ENCODE measurements at places on chromosomes 5 and 9.

DNA sequence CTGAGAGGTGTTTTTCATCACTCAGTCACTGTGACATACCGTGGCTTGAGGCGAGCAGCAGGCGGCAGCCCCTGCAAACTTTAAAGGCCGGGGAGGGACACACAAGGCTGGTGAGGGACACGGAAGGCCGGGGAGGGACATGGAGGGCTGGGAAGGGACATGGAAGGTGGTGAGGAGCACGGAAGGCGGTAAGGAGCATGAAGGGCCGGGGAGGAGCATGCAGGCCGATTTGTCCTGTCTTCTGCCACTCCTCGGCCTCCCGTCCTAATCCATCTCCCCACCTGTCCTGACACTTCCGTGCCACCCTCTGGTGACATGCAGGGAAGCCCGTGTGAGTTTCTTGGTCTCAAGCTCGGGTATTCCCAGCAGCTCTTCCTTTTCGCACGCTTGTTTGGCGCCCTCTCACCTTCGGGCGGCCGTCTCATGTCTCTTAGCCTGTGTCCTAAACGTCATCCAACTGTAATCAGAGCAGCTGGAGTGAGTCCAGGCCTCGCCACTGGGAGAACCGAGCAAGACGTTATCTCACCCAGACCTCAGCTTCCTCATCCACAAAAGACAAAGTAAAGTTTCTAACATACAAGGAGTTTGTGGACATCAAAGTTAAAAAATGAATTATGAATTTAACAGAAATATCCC, 126.5 kb downstream of the MRPL36 start:
- no peak for DNase-seq

GRCh38 chr5:158637039-158637438, 462.7 kb downstream of the EBF1 start:
- DNase-seq, result no peak

- DNase-seq, result no peak
These were observed 371.1 kb downstream of the SPOCK1 start for GRCh38 chr5:137128012-137128411.

GRCh38 chr5:172235132-172235780, 41.3 kb downstream of the EFCAB9 start:
- DNase-seq, result no peak

DNA sequence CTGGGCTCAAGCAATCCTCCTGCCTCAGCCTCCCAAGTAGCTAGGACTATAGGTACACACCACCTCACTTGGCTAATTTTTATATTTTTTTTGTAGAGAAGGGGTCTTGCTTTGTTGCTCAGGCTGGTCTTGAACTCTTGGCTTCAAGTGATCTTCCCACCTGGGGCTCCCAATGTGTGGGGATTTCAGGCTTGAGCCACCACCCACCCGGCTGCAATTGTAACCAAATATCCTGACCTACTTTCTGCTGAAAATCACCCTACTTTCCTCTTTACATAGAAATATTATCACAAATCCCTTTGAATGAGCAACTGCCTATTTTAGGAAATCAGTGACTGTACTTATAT, 59.6 kb upstream of the ZNF608 start:
- no peak for DNase-seq

DNA sequence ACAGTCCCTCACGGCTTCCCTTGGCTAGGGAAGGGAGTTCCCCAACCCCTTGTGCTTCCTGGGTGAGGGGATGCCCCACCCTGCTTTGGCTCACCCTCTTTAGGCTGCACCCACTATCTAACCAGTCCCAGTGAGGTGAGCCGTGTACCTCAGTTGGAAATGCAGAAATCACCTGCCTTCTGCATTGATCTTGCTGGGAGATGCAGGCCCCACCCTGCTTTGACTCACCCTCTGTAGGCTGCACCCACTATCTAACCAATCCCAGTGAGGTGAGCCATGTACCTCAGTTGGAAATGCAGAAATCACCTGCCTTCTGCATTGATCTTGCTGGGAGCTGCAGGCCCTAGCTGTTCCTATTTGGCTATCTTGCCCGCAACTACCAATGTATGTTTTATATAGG, 44.7 kb downstream of the CCL28 start:
- no peak for DNase-seq

DNA sequence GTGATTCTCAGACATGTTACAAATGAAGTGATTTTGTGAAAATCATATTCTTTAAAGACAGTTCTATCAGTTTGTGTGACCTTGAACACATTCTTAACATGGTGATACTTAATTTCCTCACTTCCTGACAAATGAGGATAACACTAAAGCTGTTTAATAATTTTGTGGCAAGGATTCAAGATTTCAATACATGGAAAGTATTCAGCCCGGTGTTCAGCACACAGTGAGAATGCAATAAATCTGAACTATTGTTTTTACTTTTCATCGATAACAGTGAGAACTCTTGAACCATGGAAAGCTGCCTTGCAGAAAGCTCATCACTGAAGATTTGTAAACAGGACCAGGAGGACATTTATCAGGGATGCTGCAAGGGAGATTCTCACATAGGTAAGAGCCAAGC, 57.1 kb upstream of the C5orf46 start:
- no peak for DNase-seq

GRCh38 chr9:95755421-95755730, 120.1 kb upstream of the ERCC6L2 start:
- no peak for DNase-seq

GRCh38 chr5:107704681-107705401, 34.1 kb upstream of the EFNA5 start:
- no peak for DNase-seq

GRCh38 chr5:83956386-83956785, 235.7 kb upstream of the HAPLN1 start:
- DNase-seq, result no peak

GRCh38 chr5:169100735-169101075, 200.2 kb downstream of the SLIT3 start:
- DNase-seq, result no peak

- DNase-seq, result no peak
These were observed 271.2 kb downstream of the SAXO1 start for GRCh38 chr9:18761742-18762300.

- DNase-seq, result no peak
These were observed 37.9 kb downstream of the ARHGEF28 start for GRCh38 chr5:73663860-73664240.

DNA sequence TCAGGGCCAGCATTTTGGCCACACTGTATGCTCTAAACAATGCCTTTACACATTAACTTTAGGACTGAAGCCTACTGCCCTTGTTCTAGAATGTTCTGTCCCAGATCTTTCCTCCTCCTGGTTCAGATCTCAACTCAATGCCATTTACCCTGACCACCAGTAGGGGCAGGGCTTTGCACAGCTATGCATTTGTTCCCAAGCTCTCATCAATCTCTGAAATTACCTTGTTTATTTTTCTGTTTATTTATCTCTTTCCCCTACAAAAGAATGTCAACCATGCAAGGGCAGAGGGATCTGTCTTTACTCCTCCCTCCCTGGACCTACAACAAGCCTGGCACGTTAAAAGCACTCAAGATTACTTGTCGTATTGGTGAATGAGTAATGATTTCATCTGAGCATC, 612.9 kb downstream of the BNC2 start:
- no peak for DNase-seq

DNA sequence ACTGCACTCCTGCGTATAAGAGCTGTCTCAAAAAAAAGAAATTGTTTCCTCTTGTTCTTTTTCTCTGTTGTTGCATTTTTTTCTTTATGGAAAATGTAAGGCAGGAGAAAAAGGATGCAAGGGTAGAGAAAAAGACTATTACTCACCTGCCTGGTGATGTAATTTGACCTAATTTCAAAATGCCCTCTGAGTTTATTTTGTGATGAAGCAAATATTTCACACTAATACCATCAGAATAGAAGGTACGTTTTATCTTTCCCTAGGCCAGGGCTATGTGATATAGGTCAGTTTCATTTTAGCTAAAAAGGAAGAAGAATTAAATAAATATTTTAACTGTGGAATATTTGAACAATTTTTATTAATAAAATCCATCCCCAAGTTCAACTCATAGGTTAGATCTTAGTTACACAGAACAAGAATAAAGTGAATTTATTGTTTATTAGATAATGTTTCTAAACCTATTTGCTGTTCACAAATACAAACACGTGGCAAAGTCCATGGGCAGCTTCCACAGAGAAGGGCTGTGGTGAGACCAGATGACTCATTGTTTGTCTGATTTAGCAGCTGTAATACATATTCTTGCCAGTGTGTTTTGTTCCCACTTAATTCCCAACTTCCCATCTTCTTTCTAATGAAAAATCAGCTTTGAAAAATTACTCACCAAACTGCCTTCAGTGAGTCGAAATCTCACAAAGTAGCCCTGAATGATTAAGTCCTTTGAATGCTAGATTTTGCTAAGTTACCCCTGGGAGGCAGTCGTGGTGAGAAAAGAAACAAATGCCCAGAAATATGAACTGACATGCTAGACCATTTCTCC, 52.8 kb upstream of the CCDC112 start:
- DNase-seq, result no peak

- no peak for DNase-seq
These were observed 29.7 kb downstream of the PWWP2A start for GRCh38 chr5:160089531-160089930.

DNA sequence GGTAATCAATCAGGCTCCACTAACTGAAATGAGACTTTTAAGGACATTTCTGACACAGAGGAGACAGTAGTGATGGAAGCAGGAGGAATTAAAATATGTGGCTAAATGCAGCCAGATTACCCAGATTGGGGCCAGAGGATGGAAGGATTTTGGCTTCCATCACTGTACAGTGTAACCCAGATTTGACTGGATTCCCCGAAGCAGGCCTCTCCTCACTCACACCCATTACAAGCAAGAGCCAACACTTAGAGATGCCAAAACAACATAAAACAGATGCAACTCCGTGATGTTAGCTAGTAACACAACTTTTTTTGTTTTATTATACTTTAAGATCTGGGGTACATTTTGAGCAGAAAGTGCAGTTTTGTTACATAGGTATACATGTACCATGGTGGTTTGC, 17.6 kb downstream of the TEK start:
- no peak for DNase-seq

- no peak for DNase-seq
These were observed 64.9 kb upstream of the OSMR start for GRCh38 chr5:38780945-38781344.

DNA sequence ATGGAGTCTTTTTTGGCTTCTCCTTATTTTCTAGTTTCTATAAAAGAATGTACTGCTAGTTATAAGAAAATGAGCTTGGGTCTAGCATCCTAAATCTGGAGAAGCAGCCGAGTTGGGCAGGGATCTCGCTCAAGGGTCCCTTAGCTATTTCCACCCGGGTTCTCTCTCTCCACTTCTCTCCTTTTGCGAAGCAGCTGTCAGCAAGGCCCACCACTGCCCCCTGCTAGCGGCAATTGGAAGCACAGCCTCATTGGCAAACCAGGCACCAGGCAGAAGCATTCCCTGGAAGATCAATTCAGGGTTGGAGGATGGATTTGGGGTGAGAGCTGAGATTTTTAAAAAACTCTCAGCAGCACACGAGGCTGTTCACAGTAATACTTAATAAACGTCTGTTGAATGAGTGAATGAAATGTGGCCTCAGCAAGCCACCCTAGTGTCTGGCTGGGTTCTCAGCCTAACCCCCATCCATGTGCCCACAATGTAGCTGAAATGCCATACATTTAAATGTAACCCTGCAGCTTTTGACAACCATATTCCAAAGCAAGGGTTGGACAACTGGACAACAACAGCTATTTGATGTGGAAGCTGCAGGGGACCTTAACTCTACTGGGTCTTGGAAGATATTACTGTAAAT, 34.6 kb upstream of the TNIP1 start:
- peak; percentile 83 for DNase-seq

- no peak for DNase-seq
These were observed 70.1 kb upstream of the MEF2C start for GRCh38 chr5:88952996-88953643.

GRCh38 chr5:21774801-21775200, 1078.3 kb downstream of the CDH12 start:
- no peak for DNase-seq

DNA sequence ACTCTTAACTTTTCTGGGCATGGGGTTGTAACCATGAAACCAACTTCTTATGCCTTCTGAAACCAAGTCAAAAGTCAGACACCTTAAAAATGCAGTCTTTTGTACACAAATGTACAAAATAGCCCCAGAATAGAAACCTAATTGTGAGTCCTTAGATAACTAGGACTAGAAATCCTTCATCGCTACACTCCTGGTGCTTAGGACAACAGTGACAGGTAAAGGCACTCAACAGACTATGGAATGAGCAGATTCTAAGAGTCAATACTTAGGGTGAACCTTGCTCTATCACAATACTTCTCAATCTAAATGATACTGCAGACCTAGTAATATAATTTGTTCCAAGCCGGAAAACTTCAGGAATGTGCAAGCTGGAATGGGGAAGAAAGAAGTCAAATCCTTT, 163.7 kb downstream of the PDE4D start:
- DNase-seq, result no peak

DNA sequence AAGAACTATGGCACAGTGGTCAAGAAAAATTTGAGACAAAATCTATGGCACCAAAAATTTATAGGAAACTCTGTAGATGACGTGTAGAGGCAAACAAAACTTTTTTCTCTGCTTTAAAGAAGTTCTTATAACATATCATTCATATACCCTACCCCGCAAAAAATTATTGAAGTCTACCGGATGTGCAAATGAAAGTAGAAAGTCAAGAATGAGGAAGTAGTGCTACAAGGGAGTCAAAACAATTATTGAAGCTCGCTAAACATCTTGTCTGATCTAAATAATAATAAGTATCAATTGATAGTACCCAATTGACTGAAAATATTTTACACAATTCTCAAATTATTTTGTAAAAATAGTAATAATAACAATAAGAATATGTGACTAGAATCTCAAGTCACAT, 398.5 kb downstream of the TAF11L14 start:
- DNase-seq, result no peak

GRCh38 chr5:58542709-58543108, 40.2 kb upstream of the RAB3C start:
- DNase-seq, result no peak

DNA sequence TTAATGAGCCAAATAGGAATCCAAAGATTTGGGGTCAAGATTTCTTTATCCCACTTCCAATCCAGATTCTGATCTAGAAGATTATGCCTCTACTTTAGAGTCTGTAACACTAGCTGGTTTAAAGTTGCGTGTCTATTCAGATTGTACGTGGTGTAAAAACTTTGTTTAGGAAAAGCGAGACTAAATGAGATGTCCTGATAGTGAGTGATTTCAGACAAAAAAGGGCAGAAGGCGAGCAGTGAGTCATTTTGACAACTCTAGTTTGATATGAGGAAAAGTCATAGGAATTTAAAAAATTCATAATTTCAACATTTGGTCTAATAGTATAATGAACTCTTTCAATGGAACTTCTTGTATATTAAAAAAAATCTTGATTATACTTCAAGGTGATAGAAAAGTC, 119.6 kb upstream of the KLF9 start:
- DNase-seq, result no peak
